ENCODE measurements at places on chromosomes 4 and X.

DNA sequence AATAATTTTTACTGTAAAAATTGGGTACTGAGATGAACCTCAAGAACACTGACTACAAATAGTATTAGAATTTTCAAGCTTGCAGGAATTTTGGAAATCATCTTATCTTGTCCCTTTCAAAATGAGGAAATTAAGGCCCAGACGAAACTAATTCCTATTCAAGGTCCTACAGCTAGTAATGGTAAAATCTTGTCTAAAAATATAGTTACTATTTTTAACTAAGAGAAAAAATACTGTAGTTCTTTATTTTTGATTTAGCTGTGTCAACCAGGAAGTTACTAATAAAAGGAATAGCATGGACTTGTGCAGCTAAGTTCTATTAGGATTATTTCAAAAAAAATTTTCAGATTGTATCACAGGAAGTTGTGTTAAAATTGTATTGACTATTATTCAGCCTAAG is 12.7 kb downstream of the PRIMPOL start:
- no peak for DNase-seq

GRCh38 chrX:35122756-35123155 is 180.2 kb downstream of the FAM47B start:
- no peak for DNase-seq

- no peak for DNase-seq
These were observed 86.9 kb upstream of the NEIL3 start for GRCh38 chr4:177222781-177223180.

DNA sequence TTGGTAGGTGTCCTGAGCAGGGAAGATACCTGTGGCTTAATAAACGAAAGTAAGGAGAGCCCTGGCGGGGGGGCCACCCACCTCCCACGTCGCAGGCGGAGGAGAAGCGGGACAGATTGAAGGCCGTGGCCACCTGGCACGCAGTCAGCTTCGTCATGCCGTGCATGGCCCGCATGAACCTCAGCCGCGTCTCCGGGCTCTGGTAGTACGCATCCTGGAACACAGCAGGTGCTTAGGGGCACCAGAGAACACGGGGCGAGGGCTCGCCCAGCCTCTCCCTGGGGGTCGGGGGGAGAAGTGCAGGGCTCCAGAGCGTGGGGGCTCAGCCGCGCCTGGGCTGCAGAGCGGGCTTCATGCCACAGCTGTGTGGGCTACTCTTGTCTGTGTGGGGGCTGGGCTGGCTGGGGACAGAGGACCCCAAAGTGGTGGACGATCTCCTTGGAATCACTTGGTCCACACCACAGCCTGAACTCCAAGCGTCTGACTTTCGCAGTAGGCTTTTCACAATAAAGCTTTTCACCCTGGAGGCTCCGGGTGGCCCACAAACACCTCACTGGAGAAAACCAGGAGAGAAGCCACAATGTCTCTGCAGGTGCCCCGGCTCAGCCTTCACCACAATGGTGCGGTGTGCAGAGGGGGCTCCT is 27.1 kb upstream of the SLC25A6 start:
- no peak for DNase-seq

- DNase-seq: no peak
These were observed 18.9 kb downstream of the TIFA start for GRCh38 chr4:112266823-112267222.

DNA sequence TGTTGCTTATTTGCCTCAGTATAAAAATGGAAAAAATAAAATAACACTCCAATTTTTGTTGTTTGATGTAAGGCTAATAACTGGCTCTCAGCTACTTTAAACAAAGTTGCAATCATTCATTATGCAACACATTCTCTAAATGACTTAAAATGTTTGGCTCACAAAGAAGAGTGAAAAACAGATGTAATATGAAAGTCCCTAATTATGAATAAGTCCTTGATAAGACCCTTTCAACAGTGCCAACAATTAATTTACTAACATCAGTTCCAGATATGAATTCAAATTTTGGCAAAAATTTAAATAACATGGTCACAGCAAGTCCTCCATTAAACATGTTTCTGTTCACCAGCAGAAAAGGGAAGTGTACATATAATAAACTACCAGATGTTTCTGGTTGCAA is 69.8 kb downstream of the PAPSS1 start:
- no peak for DNase-seq

GRCh38 chrX:151676196-151676595 is 19.1 kb upstream of the PRRG3 start:
- no peak for DNase-seq

GRCh38 chr4:185524888-185525863 is 10.1 kb downstream of the PDLIM3 start:
- no peak for DNase-seq

GRCh38 chr4:164571593-164572390 is 182.1 kb upstream of the SMIM31 start:
- DNase-seq: no peak

- DNase-seq: no peak
These were observed 56.3 kb downstream of the ZAR1 start for GRCh38 chr4:48546336-48546735.

GRCh38 chrX:7254144-7254543 is 106.2 kb upstream of the PUDP start:
- DNase-seq: no peak

DNA sequence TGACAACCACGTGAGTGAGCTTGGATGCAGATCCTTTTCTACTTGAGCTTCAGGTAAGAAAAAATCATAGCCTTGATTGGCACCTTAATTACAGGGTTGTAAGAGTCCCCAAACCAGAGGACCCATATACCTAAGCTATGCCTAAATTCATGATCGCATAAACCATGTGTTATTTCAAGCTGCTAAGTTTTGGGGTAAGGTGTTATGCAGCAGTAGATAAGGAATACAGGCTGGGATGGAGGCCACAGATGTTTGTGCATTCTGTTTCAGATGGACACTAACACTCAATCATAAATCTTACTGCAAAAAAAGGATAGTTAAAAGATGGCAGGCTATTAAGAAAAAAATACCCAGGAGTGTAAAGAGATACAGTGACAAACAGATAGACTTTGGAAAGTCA is 112.3 kb downstream of the ASB9 start:
- DNase-seq: no peak

- DNase-seq: no peak
These were observed 65.7 kb downstream of the IL21 start for GRCh38 chr4:122555216-122555615.

- DNase-seq: no peak
These were observed 423 bp downstream of the CRMP1 start for GRCh38 chr4:5892323-5893003.

DNA sequence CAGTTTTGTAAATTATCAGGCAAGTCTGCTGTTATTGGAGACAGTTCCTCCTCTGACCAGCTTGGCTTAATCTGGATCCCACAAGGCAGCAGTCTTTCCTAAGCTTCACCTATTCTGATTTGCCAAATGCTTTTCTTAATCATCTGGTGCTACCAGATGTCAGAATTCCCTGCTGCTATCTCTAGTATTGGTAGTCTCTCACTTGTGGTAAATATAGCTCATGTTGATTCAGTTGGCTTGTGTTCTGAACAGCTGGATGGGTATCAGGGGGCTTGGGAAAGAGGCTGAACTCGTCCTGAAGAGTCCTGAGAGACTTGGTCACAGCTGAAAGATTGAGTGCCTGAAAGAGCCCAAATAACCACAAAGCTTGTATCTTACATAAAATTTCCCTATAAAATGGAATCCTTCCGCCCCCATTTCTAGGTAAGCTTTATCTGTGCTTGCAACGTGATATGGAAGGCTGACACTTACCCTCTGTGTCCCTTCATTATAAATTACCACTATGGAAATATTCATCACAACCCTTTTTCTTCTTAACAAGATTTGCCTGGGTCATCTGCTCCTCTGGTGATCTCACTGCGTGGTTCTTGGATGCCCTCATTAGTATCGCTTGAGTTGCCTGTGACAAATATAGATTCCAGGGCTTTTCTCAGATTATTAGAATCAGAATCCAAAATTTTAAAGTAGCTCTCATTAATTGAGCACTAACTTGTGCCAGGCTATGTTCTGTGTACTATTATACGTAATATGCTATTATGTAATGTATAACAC is 104.1 kb upstream of the GPRIN3 start:
- DNase-seq: no peak

GRCh38 chr4:7790999-7791398 is 148.7 kb downstream of the AFAP1 start:
- no peak for DNase-seq

GRCh38 chr4:14303856-14304255 is 676.3 kb upstream of the BOD1L1 start:
- DNase-seq: no peak

DNA sequence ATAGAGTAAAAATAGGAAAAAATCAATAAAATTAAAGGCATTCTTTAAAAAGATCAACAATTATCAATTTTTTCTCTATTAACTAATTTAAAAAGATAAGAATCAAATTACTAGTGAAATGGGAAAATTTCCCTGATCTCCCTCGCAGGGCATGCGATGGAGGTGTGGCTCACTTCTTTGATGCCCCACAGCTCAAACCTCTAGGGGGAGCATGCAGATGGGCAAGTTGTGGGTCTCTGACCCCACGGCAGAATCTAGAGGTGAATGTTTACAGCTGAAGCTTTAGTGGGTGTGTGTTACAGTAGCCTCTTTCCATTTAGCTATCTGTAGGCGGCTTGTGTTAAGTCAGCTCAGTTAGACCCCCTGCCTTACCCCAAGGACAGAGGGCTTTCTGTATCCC is 1348.8 kb downstream of the PCDH18 start:
- DNase-seq: no peak

DNA sequence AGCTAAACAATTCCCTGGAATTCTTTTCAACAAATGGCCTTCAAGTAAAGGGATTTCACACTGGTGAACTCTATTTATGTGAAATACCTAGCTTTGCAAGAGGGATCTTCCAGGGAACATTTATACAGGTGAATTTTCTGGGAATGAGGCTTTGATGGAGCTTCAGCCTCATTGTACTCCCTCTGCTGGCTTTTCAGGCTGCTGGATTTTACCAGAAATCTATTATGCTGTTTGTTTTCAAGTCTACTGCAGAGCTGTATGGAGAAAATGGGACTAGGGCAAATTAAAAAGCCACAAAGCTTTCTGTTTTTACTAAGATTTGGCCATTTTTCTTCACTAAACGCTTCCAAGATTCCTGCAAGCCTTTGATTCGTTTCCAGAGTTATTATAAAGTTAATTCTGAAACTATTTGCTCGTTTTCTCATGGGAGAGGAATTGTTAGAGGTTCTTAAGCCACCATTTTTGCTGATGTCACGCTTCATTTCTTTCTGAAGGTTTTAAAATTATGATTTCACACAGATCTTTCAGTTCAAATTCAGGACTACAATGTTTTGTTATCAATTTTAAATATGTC is 31.6 kb downstream of the KDM6A start:
- DNase-seq: no peak

GRCh38 chr4:144580430-144580829 is 65.5 kb upstream of the HHIP start:
- no peak for DNase-seq

DNA sequence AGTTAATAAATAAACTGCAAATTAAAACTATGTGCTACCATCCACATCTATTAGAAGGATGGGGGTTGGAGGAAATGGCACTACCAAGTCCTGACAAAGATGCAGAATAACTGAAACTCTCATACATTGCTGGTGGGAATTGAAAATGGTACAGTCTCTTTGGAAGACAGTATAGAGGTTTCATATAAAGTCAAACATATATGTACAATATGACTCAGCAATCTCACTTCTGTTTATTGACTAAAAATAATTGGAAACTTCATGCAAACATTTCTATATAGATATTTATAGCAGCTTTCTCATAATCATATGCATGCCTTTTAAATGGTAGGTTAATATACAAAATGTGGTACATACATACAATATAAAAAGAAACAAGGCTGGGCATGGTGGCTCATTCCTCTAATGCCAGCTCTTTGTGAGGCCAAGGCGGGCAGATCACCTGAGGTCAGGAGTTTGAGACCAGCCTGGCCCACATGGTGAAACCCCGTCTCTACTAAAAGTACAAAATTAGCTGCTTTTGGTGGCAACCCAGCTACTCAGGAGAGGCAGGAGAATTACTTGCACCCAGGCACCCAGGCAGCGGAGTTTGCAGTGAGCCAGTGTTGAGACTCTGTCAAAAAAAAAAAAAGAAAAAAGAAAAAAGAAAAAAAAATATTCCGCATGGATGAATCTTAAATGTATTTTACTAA is 225.0 kb upstream of the CXXC4 start:
- no peak for DNase-seq

- no peak for DNase-seq
These were observed 38.9 kb downstream of the FNIP2 start for GRCh38 chr4:158807691-158808090.

GRCh38 chr4:126851391-126851790 is 781.4 kb upstream of the INTU start:
- no peak for DNase-seq

- no peak for DNase-seq
These were observed 707 bp downstream of the SLC9A6 start for GRCh38 chrX:135985973-135986310.

- DNase-seq: peak; percentile 89
These were observed 345.9 kb upstream of the NOCT start for GRCh38 chr4:138669479-138670315.

DNA sequence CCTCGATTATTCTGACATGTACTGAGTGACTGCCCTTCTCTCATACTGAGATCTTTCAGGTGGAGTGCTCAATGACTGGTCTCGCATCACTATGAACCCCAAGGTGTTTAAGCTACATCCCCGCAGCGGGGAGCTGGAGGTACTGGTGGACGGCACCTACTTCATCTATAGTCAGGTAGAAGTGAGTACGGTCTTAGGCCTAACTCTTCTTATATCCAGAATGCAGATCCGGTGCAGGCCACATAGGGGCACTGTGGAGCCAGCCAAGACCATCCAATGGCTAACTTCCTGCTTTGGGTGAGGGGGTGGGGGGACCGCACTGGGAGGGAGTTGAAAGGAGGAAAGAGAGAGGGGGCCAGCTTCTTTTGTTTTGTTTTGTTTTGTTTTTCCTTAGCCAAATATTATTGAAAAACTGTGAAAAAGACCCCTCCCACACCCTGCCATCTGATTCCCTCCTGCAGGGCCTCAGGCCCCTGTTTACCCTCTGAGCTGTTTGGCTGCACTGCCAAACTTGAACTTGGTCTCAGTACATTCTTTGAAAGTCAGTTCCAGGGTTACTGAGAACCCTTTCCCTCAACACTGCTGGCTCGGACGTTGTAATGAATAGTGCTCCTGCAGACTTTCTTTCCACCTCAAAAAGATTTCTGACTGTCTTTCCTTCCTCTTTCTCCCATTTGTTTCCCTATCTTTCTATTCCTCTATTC is 16.2 kb downstream of the AWAT2 start:
- no peak for DNase-seq

GRCh38 chr4:188221090-188221489 is 81.8 kb downstream of the TRIML1 start:
- no peak for DNase-seq

GRCh38 chr4:110275871-110276270 is 77.5 kb upstream of the ELOVL6 start:
- DNase-seq: no peak

- peak; percentile 55 for DNase-seq
These were observed 30.0 kb downstream of the PAPSS1 start for GRCh38 chr4:107689912-107690587.

DNA sequence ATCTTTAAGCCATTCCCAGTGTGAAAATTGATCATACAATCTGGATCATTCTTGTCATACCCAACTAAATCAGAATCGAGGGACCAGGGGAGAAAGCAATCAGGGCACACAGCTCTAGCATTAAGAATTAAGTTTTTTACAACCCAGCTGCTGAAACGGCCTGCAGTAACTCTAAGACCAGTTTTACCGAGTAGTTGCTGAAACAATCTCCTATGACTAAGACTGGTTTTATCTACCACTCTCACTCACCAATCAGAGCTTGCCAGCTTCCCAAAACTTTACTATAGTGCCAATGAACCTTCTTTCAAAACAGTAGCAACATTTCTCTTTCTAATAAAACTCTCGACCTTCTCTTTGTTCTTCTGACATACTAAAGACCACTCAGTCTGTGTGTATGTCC is 2.8 kb upstream of the SAP30 start:
- DNase-seq: no peak
